RWPE2 (cell line): ENCODE measurements at places on chromosomes 1 and 21.

DNA sequence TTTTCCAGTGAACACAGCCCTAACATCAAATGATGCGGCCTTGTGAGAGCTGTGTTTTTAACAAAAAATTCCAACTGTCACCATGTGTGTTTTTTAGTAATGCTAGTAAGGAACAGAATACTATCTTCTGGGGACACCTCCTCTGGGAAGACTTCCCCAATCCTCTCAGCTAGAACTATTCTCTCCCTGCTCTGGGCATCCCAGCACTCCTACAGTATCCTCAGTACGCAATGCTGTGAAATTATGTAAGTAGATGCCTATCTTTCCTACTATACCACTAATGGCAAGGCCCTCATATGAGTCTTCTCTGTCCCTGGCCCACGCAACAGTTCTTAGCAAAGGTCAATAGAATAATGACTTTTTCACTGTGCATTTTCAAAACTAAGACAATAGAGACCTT is 19.5 kb upstream of the TTC39A start:
- no peak for DNase-seq

- no peak for DNase-seq
Measured at GRCh38 chr1:153353226-153353947, 4.3 kb upstream of the S100A9 start.

DNA sequence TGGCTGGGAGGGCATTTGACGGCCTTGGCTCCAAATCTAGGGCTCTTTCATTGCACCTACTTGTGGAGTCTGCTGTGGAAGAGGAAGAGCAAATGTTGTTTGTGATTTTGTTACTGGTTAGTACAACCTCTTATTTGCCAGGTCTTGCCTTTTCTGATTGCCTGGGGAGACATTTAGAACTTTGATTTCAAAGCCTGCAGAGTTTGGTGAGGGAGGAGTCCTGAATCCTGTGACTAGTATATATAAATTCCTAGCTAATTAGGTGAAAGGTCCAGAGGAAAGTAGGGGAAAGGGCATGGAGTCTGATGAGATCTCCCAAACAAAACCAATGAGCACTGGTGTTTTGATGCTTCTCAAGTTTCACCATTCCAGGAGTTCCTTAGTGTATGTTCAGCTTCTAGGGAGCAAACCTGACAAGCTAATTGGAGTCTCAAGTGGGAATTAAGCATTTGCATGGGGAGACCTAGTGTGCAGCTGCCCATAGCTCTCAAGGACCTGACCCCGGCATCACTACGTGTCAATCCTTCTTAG is 5.1 kb upstream of the HMGCS2 start:
- no peak for DNase-seq

DNA sequence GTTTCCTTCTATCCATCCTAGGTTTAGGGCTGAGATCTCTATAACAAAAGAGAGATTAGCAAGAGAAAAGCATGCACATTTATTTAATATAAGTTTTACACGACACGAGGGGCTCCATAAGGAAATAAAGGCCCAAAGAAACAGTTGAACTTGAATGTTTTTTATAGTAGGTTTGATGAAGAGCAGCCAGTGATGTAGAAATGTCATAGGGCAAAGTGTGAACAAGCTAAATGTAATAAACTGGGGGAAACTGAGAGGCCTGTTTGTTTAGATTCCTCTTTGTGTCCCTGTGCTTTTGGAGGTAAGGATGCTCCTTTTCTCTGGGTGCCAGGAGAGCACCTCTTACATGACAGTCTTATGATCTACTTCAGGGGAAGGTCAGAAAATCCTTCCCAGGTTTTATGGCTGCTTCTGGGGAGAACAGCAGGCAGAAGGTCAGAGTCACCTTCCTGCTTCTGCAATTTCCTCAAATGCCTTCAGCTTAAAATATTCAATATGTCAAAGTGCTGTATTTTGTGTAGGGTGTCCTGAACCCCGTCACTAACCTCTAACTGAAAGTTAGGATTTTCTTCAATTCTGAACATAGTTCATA is 9.5 kb upstream of the HORMAD1 start:
- no peak for DNase-seq

DNA sequence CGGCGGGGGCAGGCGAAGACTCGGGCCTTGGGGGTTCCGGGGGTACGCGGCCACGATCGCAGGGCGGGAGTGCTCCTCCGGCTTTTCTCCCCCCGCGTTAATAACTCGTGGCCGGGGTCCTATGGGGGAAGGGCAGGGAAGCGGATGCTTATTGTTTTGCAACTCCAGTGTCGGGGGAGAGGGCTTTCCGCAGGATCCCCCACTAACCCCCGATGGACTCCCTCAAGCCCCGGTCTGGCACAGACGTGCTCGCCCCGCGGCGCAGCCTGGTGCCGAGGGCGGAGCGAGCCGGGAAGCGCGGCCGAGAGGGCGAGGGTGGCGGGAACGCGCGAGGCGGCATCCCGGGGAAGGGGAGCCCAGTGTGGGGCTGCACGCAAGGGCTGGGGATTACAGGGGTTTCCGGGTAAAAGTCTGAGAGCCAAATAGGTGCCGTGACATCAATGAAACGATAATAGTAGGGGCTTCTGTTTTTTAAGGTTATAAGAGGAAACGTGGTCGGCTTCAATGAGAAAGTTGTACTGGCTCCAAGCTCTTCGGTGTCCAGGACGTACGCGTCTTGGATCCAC is 772 bp downstream of the UCK2 start:
- DNase-seq = no peak

DNA sequence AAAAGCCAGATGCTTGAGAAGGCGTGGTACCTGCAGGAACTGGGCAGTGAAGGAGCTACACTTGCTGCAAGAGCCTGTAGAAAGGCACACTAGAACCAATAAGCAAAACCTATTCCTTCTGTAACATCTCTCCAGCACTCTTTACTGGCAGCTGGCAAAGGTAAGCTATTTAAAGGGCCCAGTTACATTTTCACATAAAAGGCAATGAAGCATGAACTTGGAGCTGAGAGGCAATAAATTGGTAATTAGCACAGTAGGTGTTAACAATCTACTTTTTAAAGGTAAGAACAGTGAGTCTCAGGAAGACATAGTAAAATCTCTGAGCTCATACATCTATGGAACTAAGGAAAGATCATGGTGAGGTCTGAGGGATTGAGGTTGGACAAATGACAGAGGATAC is 167.1 kb upstream of the OLFM3 start:
- no peak for DNase-seq

DNA sequence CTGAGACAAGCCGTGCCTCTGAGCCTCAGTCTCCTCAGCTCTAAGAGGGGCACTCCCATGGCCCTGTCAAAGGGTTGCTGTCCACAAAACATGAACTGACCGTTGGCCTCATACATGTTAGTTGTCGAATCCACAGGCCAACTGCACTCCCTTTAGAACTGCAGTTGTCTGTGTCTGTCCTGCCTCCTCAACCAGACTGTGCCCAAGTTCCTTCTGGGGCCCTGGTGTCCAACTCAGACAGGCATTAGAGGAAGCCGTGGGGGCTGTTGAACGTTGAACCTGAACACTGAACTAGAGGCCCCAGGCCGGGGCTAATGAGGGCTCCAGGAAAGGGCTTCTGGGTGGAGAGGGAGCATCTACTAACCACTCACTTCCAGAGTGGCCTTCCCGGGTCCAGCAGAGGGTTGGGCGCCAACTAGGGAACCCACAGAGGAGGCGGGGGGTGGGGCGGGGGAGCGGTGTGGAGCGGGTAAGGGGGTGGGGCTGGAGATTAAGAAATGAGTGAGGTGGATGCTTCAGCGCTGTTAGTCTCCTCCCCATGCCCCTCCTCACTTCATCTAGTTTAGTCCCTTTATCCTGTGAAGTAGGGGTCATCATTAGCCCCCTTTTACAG is at the start of gene RAB42:
TSS of gene RAB42 (plus strand) at position 558 of the 613 bp plus-strand sequence. CDS start 247 bp downstream, outside the sequence.
- DNase-seq = no peak

GRCh38 chr1:11397151-11397901 is 81.6 kb upstream of the DISP3 start:
- no peak for DNase-seq

- no peak for DNase-seq
Measured at GRCh38 chr1:116569776-116570357, 959 bp downstream of the CD58 start.

- no peak for DNase-seq
Measured at GRCh38 chr21:42366292-42367010, at the start of gene TFF1. Gene TFF1 (minus strand): TSS chr21:42366535. CDS start chr21:42366495, 40 bp downstream.

- no peak for DNase-seq
Measured at GRCh38 chr1:67846538-67846937, 13.3 kb upstream of the GNG12 start.

- DNase-seq = no peak
Measured at GRCh38 chr1:234781241-234782065, 171.5 kb upstream of the IRF2BP2 start.

DNA sequence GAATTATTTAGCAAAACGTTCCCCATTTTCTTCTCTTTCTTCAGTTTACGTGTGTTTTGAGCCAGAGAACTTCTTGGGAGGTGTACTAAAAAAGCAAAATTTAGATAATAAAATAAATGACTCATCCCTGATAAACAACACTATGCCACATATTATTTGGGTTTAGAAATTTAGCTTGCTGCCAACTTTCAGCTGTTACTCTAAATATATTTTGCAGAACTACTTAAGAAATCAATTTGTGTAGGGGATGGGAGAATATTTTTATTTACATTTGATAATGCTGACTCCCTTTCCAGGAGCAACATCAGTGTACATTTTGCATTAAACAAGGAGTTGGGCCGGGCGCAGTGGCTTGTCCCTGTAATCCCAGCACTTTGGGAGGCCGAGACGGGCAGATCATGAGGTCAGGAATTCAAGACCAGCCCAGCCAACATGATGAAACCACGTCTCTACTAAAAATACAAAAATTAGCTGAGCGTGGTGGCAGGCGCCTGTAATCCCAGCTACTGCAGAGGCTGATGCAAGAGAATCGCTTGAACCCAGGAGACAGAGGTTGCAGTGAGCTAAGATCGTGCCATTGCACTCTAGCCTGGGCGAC is 151.4 kb upstream of the ZRANB2 start:
- no peak for DNase-seq

DNA sequence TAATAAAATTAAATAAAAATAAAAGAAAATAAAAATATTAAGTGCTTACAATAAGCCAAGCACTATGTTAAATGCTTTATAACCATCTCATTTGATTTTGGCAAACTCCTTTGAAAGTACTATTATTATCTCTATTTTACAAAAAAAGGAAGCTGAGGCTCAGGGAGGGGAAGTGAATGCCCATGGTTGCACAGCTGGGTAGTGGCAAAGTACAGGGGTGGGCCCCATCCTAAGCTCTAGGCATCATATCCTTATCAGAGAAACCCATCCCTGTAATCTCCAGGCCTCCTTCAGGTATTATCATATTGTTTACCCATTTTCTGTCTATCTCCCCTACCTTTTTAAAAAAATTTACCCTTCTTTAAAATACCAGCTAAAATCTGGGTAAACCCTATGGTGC is 2.3 kb upstream of the MED18 start:
- no peak for DNase-seq

- DNase-seq = no peak
Measured at GRCh38 chr1:116737855-116738321, 16.3 kb upstream of the CD2 start.

- DNase-seq = no peak
Measured at GRCh38 chr1:166479052-166479631, 312.3 kb upstream of the FAM78B start.

DNA sequence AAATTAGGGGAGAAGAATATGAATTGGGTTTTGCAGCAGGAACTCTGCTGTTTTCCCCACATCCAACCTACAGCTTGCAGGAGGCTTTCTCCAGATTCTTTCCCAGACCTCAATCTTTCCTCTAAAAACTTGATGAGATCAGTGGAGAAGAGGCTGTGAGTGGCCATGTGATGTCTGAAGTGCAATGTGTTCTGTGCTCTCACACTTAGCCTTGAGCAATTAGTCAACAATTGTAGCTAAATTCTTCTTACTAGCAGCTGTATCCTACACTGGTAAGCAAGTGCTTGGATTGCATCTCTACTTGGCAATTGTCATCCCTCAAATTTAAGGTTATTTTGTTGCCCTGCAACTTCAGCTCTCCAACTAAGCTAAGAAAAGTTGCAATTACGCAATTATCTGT is 807.3 kb upstream of the RGS18 start:
- no peak for DNase-seq

GRCh38 chr1:185400052-185400451 is 83.0 kb upstream of the IVNS1ABP start:
- no peak for DNase-seq

GRCh38 chr21:25326181-25326580 is 281.1 kb downstream of the MRPL39 start:
- no peak for DNase-seq

DNA sequence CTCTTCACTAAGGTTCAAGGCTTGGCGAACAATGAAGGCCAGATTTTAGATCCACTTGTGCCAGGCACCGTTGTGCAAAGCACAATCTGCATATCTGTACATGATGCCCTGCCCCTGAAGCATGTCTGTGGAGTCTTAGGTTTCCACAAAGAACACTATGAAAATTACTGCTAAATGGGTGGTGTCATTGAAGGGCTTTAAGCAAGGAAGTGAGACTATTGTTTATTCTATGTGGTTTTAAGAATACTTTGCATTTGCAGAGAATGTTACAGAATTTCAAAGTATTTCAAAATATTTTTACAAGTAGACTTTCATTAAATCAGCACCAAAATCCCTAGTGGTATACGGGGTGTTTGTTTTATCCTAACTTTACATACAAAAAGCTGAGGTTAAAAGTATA is 8.8 kb downstream of the TSEN15 start:
- no peak for DNase-seq

DNA sequence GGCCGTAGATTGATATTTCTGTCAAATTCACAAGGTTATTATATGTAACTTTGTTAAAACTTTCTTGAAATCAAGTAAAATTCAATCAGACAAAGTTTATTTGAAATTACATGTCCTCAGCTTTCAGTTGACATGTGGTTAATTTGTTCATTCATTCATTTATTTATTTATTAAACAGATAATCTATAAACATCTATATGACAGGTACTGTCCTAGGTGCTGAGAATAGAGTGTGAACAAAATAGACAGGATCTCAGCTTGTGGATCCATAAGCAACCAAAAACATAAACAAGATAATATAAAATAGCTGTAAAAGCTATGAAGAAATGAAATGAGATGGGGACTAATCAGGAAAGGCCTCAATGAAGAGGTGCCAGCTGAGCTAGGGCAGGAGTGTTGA is 72.0 kb downstream of the LRRC8D start:
- no peak for DNase-seq

GRCh38 chr1:7313826-7314225 is 457.3 kb upstream of the VAMP3 start:
- DNase-seq = no peak

- DNase-seq = no peak
Measured at GRCh38 chr1:21647431-21648351, 21.5 kb downstream of the RAP1GAP start.

GRCh38 chr1:213446496-213446895 is 395.5 kb downstream of the RPS6KC1 start:
- DNase-seq = no peak

GRCh38 chr1:87650306-87650705 is 321.6 kb downstream of the LMO4 start:
- no peak for DNase-seq

DNA sequence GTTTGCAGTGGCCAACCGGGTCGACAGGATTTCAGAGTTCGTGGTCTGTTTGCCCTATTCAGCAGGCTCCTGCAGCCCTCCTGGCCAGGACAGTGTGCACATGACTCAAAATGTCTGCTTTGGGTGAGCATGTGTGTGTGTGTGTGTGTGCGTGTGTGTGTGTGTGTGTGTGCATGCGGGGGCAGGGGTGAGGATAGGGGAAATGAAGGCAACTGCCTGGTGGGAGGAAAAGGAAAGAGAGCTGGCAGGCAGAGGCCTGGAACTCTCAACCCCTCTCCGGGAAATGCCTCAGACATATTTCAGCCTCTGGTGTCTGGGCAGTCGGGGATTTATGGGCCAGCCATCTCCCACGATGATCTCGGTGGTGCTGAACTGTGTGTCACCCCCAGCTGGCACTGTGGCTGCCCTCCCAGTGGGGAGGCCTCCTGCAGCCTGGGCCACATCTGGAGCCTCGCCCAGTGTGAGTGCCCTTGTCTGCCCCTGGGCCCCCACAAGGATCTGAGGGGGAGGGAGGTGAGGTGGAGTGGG is 15.2 kb downstream of the CDCP2 start:
- no peak for DNase-seq
